ENCODE measurements at places on chromosomes 6 and 20. TPM values are rescaled to one million over a fixed set of nuclear protein-coding genes. Genes with fewer than 3 reads are reported as not detected.

Gene PDE7B
- total RNA-seq: 6.8 TPM

Gene C6orf163
- total RNA-seq: 1.5 TPM

Gene DEK
- total RNA-seq: 90.3 TPM

Gene FARS2
- total RNA-seq: 16.5 TPM

Gene TINAG
- not detected for total RNA-seq

Gene ITPA
- 43.6 TPM for total RNA-seq

Gene PPP1R3G
- 1.5 TPM for total RNA-seq

Gene THBS2
- 124 TPM for total RNA-seq

Gene SCUBE3
- 31.5 TPM for total RNA-seq

Gene RBPJL
- not detected for total RNA-seq

Gene GRM1
- total RNA-seq: not detected

Gene KIAA1755
- 5.1 TPM for total RNA-seq

Gene NCOA3
- total RNA-seq: 36.6 TPM

Gene PAK5
- not detected for total RNA-seq

Gene TCP11
- total RNA-seq: not detected

Gene BMP6
- total RNA-seq: 10.3 TPM

All from GM23248 (cell line).